ENCODE measurements at places on chromosomes 4 and X. TPM values are rescaled to one million over a fixed set of nuclear protein-coding genes. Genes with fewer than 3 reads are reported as not detected.

Gene ASB5
- 0.46 TPM for total RNA-seq

Gene PPP4R3C
- not detected for total RNA-seq

Gene LDOC1
- 13.1 TPM for total RNA-seq

Gene KIAA1210
- under 0.01 TPM for total RNA-seq

Gene ASMT
- not detected for total RNA-seq

Gene ARX
- total RNA-seq = 10.4 TPM

Gene RAB9B
- total RNA-seq = 46.6 TPM

Measured in diencephalon (tissue), 1 donor.